ENCODE measurements at places on chromosomes 6 and 20.

DNA sequence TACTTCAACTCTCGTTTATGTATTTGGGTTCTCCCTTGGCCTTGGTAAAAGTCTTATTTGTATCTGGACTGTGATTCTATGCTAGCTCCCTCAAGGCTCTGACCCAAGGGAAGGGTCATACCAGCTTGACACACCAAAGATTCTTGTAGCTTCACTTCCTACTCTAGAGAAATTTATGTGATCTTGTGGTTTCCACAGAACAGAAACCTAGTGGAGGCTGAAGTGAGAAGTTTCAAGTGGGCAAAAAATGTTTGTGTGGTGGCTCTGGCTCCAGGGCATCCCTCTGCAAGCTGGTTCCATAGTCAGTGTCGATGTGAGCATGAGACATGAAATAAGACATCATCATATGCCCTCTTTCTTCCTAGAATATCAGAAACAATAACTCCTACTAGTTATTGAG, 48.1 kb upstream of the TNFRSF21 start:
- no peak for DNase-seq

GRCh38 chr6:55705451-55706440, 126.8 kb upstream of the HMGCLL1 start:
- DNase-seq: no peak

DNA sequence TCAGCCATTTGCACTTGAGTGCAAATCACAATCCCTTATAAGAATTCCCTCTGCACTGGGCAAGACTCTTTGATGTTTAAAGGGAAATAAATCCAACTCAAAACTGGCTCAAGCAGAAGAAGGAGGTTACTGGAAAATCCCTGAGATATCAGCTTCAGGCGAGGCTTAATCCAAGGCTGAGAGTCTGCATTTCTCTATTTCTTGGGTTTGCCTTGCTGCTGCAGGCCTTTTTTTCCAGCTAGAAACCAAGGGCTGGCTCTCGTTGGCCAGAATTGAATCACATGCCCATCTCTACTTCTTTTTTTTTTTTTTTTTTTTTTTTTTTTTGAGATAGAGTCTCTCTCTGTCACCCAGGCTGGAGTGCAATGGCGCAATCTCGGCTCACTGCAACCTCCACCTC, 11.7 kb downstream of the HCK start:
- DNase-seq: no peak

- DNase-seq: no peak
Measured at GRCh38 chr6:1986454-1987243, 258.8 kb downstream of the GMDS start.

DNA sequence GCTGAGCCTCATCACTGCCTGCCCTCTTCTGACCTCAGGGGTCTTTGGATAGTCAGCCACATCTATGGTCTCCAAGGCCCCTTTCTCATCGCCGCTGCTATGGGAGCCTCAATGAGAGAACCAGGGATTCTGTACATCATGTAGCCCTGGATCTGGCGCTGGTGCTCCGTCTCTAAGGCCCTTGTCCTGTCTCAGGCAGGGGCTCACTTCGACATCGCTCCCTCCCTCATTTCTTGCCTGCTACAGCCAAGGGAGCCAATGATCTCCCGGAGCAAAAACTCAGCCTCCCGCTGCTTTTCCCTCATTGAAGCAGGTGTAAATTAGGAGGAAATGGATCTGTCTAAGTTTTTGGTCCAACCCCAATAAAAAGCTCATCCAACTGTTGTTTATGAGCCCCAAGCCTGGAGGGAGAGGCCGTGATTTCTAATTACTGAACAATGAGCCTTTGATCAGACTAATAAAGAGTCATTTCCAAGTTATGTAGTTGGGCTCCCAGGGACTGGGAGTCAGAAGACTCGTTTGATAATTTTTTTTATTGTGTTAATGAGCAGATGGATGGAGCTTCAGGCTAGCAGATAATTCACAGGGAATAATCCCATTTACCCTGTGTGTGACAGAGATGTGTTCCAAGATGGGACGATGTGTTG, 30.9 kb downstream of the LBP start:
- no peak for DNase-seq

- DNase-seq: no peak
Measured at GRCh38 chr6:139758209-139758611, 383.8 kb upstream of the CITED2 start.

All from AG04449 (cell line).